ENCODE measurements at places on chromosomes 12 and 14. TPM values are rescaled to one million over a fixed set of nuclear protein-coding genes. Genes with fewer than 3 reads are reported as not detected.

Gene EPYC
- total RNA-seq: not detected

Gene BCL2L14
- total RNA-seq: not detected

Gene GSC
- not detected for total RNA-seq

Gene ANGEL1
- 8.3 TPM for total RNA-seq

Gene IFNG-AS1
- not detected for total RNA-seq

Gene PPM1H
- 0.88 TPM for total RNA-seq

Gene CISTR
- not detected for total RNA-seq

Gene C3AR1
- 1.1 TPM for total RNA-seq

Gene MYF6
- not detected for total RNA-seq

Gene WNK1
- total RNA-seq: 108 TPM

Gene SETD1B
- 6.4 TPM for total RNA-seq

Gene SERPINA12
- not detected for total RNA-seq

Gene NDRG2
- total RNA-seq: 1.7 TPM

Gene CLEC4A
- total RNA-seq: 0.22 TPM

Gene FAM90A1
- total RNA-seq: 0.14 TPM

Gene WNT1
- not detected for total RNA-seq

Gene ANKRD33
- not detected for total RNA-seq

Gene CKAP4
- 356 TPM for total RNA-seq

Gene OSBPL8
- 113 TPM for total RNA-seq

Gene GNG2
- total RNA-seq: 33.1 TPM

Gene DLK1
- total RNA-seq: not detected

Gene APOF
- not detected for total RNA-seq

Gene CNOT2
- total RNA-seq: 140 TPM

Gene TRIAP1
- 27.6 TPM for total RNA-seq

Gene GDF3
- total RNA-seq: not detected

Gene FIGNL2
- total RNA-seq: 0.22 TPM

Gene LRFN5
- 3.6 TPM for total RNA-seq
